ENCODE measurements at places on chromosomes 2 and 18.

GRCh38 chr18:48781988-48782363 is 168.8 kb downstream of the SMAD7 start:
- no peak for DNase-seq

GRCh38 chr2:46977280-46977665 is 61.7 kb upstream of the MCFD2 start:
- DNase-seq = no peak

DNA sequence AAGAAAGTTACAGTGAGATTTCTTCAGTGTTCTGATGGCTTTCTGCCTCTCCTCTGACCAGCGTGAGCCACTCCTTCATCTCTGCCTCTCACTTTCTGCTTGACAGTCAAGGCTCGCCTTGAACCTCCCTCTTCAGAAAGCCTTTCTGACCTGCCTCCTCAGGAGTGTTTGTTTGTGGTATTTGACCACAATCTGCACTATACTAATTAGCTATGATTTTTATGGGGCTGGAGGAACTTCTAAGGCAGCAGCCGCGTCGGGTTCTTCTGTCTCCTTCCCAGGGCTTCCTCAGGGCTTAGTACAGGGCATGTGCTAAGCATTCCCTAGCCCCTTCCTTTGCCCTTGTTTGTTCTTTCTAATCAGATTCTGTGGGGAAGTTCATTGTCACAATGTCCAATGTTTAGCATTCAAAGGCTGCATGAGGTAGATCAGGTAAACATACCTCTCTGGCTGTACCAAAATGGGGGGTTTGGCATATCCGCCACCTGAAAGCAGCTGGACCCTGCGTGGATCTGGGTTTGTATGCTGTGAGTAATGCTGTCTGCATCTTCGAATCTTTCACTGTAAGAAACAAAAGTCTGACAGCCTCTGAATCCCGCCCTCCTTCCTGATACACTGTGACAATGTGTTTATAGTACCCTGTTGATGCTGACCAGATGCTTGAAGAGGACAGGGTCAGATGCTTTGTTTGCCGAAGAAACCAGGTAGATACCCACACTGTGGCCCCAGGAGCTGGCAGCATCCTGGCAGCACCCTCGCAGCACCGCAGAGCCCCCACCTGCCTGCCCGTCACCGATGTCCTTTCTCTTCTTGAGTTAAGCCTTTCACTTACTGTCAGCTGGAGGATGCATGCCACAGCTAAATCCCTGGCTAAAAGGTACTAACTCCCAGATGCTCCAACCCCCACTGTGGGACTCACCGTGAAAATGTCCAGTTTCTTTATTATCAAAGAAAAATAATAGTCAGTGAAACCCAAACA is 260.8 kb upstream of the HDAC4 start:
- DNase-seq = no peak

DNA sequence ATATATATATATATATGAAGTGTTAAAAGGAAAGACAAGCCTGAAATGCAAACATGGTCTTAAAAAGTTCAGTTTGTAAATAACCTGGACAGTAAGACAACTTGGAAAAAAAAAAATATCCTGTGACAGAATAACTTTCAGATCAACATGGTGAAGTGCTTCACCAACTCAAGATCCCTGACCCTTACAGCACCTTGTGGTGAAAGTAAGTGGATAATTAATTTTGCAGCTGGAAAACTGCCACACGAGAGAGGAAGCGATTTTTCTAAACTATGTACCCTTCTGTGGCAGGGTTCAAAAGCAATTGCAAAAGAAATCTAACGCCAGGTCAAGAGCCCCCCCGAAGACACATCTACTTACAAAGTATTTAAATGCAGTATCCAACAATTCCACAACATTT is 95.8 kb downstream of the PAX3 start:
- DNase-seq = no peak

GRCh38 chr2:173150963-173151362 is 75.3 kb downstream of the MAP3K20 start:
- DNase-seq = no peak

- DNase-seq = no peak
Measured at GRCh38 chr2:113217455-113218282, 43.9 kb downstream of the PSD4 start.

DNA sequence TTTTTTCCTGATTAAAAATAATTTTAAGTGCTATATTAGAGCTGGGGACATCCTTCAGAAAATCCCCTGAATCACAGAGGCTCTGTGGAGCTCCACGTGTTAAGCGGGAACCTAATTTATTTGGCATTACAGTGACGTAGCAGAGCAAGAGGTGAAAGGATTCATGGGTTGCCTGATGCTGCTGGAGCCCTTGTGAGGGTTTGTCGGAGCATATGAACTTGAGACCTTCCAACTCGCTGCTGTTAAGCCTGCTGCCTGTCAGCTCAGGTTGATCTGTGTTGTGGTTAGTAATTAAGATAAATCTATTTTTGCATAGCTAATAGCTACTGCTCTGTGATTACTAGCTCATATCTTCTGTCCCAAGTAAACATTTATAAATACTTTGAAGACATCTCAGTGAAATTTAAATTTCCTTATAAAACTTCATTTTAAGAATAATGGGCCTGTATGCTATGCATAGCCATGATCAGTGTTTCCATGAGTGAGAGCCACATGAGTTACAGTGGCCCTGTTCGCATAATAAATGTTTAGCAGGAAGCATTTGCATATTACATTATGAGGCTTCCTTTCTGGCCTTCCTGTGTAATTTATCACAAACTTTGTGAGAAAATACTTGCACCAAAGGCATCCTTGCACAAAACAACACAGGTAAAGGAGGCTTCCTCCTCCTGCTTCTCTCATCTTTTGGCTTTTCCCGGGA is 438.9 kb downstream of the PTPRM start:
- DNase-seq = no peak

- DNase-seq = no peak
Measured at GRCh38 chr18:10320791-10321190, 133.6 kb upstream of the APCDD1 start.

DNA sequence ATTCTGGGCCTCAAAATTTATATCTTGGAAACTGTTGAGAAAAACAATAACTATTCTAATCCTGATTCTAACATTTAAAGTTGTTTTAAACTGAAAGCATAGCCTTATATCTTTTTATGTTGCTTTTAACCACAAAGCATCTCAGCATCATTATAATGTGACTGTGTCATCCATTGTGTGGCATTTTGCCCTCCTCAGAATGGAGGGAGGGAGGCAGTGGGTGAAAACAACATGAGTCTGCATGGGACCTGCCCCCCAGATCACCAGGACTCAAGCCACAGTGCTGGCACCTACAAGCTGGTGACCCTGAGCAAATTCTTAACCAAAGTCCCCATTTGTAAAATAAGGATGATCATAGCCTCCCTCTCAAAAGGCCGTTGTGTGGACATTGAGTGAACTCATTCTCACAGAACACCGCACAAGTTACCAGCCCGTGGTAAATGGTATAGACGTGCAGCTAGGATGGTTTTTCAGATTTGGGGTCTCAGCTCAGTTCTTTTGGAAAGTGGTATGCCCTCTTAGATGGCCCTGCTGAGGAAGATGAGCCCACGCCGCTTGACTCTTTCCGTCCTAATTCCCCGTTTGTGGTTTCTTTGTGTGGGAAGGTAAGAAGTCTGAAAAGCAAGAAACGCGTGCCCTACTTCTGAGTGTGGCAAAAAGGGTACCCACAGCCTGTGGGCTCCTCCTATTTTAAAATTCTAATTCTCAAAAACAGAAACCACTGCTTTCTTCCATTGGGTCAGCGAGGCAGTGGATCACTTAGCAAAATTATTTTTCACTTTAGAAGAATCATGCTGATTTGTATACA is 305.0 kb upstream of the ID2 start:
- no peak for DNase-seq

GRCh38 chr2:216553093-216553478 is 54.4 kb downstream of the RPL37A start:
- DNase-seq = no peak

GRCh38 chr2:59167514-59167913 is 926.4 kb upstream of the FANCL start:
- DNase-seq = no peak

Measured in CD4-positive, alpha-beta T cell treated with Interleukin-15 for 4 hours (primary cell).